Activated T-cell treated with anti-CD3 and anti-CD28 coated beads for 4 hours (primary cell): ENCODE measurements at places on chromosomes 1 and 21.

DNA sequence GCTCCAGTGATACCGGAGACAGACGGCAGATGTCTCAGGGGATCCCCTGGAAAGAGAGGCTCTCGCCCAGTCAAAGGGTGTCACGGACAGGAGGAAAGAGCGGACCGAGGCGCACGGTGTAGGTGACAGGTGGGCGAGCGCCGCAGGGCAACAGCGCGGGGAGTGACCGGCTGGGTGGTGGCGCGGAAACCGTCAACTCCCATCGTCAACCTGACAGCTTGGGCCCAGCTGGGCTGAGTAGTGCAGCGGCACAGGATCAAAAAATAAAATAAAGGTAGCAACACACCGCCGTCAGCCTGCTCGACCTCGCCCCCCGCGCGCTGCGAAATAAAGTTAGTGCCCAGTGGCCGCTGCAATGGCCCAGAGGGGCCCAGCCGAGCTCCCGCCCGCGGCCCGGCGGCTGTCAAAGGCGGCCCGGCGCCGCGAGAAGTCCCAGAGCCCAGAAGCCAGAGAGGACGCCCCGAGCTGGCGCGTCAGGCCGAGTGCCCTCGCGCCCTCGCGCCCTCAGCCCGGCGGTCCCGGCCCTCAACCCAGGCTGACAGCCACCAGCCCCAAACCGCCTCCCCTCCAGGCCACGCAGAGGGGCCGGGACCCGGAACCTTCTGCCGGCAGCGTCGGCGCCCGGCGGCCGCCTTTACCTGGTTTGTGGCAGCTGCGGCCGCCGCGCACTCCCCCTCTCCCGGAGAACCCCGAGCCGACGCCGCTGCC lies at the start of gene LYST:
LYST (minus strand) TSS at position 702 of the 708 bp plus-strand sequence. CDS start 36,489 bp downstream, outside the sequence.
- peak; percentile 47 for DNase-seq

- no peak for DNase-seq
Measured at GRCh38 chr1:184389446-184389845, 2.6 kb downstream of the C1orf21 start.

- no peak for DNase-seq
Measured at GRCh38 chr1:247352175-247352574, 20.5 kb upstream of the ZNF496 start.

- DNase-seq, result no peak
Measured at GRCh38 chr1:119542492-119542946, 35.5 kb downstream of the HSD3B1 start.

DNA sequence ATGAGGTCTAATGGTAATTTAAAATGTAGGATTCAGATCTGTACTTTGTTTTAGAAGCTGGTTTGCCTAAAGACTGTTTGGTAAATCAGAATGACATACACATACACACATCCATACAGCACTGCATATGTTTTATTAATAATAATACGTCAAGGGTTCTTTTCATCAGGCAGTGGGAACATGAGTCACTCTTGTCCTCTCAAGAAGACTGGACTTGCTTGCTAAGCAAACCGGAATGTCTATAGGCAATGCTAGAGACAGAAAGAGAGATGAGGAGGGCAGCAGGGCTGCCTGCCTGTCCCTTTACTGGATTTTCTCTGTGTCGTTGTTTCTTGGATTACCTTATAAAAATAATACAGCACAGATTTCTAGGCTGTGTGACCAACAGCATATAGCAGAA lies 119.1 kb upstream of the GALNT2 start:
- DNase-seq, result no peak

DNA sequence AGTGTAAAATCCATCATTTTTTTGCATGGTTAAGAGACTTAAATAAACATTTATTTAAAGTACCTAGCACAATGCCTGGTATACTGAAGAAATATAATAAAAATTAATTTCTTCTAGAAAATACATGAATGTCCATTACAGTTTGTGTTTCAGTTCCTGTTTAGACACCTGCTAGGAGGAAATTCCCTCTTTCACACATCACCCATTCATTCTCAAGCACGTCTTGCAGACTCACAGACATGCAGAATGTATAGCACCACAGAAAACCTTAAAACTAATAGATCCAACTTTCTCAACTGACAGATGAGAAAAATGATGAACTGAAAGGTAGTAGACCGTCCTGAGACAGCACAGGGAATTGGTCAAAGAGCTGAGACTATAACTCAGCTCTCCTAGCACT lies 172.2 kb upstream of the C8B start:
- no peak for DNase-seq
